ENCODE measurements at places on chromosomes 4 and X.

DNA sequence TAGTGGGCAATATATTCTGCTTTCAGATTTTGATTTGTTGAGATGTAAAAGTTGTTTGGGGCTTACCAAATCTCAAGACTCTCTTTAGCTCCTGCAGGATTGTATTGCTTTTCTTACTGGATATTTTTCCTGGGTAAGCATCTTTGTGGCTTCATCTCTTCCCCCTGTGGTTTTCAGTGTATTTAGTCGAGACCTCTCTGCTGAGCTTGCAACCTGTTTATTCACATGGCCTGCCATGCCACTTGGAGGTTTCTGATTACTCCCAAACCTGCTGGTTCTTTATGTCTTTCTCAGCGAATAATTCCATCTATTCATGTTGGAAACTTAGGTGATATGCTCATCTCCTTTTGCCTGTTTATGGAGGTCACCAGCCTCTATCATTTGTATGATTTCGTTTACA is 10.9 kb downstream of the CCNG2 start:
- DNase-seq: no peak

- DNase-seq: no peak
Measured at GRCh38 chr4:122503214-122503613, 46.7 kb upstream of the IL2 start.

- DNase-seq: no peak
Measured at GRCh38 chr4:40933272-40934053, 183.7 kb downstream of the NSUN7 start.

DNA sequence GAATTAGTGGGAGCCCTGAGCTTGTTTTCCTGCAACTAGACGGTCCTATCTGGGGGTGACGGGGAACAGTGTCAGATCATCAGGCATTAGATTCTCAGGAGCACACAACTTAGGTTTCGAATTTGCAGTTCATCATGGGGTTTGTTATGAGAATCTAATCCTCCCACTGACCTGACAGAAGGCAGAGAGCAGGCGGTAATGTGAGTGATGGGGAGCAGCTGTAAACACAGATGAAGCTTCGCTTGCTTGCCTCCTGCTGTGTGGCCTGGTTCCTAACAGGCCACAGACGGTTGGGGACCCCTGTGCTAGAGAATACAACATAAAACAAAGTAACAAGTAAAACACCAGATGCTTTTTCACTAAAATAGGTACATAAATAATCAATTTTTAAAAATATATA is 86.2 kb upstream of the BLTP1 start:
- peak; percentile 28 for DNase-seq

- no peak for DNase-seq
Measured at GRCh38 chr4:48342606-48342880, 1.2 kb downstream of the SLAIN2 start.

- no peak for DNase-seq
Measured at GRCh38 chr4:84837751-84838150, 128.7 kb downstream of the WDFY3 start.

GRCh38 chrX:43702079-43702524 is 46.0 kb downstream of the MAOA start:
- no peak for DNase-seq

DNA sequence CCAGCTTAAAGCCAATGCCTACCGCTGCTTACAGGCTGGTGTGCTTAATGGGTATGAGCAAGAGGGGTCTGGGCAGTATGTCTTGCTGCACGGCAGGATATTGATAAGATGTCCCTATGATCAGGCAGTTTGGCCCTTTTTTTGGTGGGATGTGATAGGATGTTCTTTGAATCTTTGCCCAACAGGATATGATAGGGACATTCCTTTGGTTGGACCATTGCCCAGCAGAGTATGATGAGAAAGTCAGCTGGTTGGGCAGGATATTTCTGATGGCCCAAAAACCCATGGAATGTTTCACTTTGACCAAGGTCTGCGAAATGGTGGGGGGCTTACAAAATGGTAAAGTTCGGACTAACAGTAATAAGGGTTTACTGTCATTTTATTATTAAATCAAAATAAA is 1060.6 kb downstream of the STIM2 start:
- no peak for DNase-seq

- DNase-seq: no peak
Measured at GRCh38 chrX:72176981-72177380, 4.6 kb upstream of the PIN4 start.

DNA sequence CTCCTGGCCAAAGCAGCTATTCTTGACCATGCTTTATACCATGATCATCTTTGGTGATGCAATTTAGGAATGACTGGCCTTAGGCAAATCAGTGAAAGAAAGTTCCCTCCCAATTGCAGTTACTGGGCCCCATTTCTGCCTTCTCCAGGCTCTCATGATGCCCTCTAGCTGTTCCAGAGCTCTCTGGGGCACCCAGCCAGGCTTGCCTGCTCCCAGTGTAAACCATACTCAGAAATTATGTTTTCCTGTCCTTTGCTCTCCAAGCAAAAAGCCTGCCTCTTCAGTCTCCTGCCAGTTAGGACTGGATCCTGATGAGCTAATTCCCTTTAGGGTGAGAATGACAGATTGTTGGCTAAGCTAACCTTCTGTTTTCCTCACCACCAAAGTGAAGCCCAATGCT is 85.3 kb upstream of the RBPJ start:
- peak; percentile 80 for DNase-seq

DNA sequence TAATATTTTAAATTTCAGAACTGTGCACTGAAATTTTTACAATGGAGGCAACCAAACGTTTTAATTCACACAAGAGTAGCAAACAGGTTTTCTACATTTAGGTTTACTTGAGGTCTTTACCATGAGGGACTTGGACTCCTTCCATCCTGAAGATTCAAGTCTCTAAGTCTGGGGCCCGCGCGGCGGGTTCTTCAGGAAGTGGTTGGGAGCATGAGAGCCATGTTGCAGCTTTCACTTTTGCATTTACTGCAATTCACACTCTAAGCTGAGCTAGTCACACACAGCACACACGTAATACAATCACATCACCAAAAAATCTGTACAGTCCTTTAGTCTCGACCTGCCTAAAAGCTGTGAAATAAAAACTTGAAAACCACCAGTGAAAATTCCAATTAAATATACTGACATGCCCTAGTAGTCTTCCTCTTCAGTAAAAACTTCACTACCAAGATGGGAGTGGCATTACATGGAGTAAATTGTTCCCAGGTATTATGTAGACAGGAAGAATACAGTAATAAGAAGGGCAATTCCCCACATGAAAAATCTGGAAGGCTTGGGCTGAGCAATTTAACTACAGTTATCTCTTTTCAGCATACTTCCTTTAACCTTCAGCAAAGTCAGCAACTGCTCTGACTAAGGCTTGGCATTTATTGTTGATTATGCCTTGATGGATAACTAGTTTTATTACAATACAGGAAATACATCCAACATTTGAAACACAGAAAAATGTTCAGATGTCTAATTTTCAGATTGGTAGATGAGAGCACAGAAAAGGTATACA is 571.1 kb upstream of the DIPK2B start:
- no peak for DNase-seq

DNA sequence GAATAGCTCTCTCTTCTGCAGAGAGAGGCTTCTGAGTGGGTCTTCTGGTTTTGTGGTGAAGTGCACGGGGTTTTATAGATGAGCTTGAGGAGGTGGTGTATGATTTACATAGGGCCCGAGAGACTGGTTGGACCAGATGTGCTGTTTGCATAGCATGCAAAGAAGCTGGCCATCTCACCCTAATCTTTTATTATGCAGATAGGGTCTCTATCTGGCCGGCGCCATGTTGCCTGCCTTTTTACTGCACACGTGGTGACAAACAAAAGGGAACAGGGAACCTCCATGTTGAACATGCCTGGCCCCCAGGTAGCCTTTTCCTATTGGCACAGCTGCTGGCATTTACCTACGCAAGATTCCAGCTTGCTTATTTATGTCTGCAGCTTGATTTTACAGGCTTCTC is 473.3 kb upstream of the FAM47C start:
- no peak for DNase-seq

DNA sequence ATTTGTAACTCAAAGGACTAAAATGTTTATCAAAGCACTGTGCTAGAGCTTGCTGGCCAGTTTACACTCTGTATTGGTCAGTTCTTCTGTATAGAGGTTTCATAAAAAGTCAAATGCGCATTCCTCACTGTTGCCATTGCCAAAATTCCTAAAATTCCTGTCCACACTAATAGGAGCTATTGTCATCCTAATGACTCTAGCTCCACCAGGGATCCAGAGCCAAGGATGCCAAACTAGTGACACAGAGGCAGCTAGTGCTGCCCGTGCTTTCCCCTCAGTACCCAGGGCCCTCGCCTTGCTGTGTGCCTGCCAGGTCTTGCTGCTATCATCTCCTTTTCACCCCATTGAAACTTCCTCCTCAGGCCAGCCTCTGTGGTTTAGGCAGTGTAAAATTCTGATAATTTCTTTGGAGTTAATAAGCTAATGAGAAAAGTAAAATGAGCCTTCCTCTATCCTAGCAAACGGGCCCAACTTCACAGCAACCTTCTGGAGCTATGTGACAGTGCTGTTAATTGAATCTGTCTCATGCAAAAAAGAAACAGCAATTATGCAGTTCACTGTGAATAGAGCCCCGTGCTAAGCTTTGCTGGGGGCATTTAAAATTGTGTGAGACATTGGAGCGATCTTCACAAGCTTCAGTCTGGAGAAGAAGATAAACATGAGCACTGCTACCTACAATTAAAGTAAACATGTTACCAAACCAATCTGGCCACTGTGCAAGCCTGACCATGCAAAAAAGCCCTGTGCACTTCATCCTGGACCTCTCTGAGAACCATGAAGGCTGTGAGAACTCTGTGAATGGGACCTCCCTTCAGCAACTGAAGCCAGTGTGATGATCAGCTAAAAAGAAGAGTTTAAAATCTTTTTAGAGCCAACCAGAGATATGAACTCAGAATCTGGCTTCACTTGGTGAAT is 43.1 kb upstream of the FGF2 start:
- DNase-seq: no peak

GRCh38 chr4:25913056-25913850 is 767 bp upstream of the SMIM20 start:
- peak; percentile 81 for DNase-seq

GRCh38 chrX:110397904-110398303 is 39.3 kb downstream of the RTL9 start:
- DNase-seq: no peak

DNA sequence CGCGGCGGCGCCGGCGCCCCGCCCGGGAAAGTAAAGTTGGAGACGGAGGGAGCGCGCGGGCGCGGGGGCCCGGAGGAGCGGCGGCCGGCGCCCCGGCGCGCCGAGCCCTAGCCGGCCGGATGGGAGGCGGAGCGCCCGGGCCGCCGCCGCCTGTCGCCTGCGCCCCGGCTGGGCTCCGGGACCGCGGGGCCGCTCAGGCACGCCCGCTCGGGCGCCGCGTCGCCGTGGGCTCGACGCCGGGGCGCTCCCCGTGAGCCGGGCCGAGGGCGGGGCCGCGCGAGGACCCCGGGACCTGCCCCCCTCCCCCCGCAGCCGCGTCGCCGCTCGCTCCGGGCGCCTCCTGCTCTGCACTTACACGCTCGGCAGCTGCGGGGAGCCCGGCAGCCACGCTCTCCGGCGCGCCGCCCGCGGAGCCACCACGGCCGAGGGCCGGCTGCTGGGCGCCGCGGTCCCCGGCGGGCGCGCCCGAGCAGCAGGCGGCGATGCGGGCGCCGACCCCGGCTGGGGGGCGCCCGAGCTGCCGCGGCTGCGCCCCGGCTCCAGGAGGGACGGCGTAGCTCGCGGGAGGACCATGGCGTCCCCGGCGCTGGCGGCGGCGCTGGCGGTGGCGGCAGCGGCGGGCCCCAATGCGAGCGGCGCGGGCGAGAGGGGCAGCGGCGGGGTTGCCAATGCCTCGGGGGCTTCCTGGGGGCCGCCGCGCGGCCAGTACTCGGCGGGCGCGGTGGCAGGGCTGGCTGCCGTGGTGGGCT is at the start of gene ADRA2C:
Gene ADRA2C (plus strand): TSS at position 350 of the 749 bp plus-strand sequence. CDS start 222 bp downstream, at position 572.
- no peak for DNase-seq

GRCh38 chrX:9131066-9131465 is 97.1 kb upstream of the FAM9B start:
- no peak for DNase-seq

DNA sequence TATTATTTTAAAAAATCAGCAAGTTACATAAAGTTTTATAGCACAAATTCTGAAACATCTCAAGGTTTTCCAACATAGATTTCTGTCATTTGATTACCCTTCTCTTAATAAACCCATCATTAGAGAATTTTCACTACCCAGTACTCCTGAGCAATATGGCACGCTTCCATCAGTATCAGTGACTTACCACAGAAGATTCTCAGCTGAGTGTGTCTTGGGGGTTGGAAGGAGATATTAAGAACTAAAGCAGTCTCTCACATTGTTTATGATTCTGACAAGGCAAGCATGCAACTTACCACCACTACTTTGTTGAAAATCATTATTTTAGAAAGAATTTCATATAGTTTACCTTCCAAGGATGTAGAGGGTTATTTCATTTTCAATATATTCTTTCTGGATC is 67.7 kb downstream of the INPP4B start:
- DNase-seq: no peak

DNA sequence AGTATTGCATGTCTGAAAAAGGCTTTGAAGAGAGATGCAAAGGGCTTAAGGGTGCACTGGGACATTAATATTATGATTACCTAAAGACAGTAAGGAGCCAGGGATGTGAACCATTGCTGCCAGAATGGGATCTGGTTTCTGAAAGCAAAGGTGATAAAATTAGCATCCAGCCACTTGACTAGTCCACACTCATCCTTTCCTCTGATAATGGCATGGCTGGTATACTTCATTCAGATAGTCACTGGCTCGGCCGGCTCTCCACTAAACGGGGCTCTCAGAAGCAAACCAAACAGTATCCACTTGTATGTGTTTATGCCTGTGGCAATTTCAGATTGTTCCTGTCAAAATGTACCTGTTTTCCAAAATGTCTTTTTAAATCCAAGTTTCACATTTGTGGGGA is 46.4 kb downstream of the MAMLD1 start:
- DNase-seq: no peak

DNA sequence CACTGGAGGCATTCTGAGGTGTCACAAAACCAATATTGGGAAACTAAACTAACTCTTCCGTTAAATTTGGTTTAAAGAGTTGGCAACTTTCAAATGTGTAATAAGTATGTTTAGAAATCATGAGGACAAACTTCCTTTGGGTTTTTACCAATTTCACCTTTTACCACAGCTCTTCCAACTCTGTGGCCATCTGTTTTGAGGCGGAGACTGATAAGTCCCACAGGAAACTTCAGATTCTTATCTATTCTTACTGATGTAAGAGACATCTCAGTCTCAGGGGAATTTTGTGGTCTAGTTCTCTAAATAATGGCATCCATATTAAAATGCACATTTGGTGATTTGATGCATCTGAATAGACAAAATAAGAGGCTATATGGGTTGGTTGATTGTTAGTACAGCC is 229.2 kb upstream of the AFF2 start:
- DNase-seq: no peak

GRCh38 chr4:74418063-74418670 is 26.8 kb upstream of the AREG start:
- no peak for DNase-seq

DNA sequence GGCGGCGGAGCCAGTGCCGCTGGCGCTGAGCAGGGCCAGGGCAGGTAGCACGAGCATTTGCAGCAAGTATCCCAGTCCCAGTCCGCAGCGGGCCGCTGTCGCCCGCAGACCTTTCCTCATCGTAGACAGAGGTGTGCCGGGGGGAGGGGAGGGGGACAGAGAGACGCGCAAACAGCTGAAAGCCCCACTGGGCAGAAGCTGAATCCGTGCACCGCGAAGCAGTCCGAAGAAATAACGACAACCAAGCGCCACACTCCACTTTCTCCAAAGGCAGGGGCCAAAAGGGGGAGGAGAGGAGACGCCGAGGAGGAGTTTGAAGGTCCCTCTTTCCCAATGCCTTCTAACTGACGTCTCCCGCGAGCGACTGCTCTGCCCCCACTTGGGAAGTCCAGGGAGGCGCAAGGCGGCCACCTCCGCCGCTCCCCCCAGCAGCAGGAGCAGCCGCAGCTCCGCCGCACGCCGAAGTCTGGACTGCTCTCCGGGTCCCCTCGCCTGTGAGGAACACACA is at the start of gene UNC5C:
Gene UNC5C (minus strand): TSS at position 236 of the 508 bp plus-strand sequence.
- DNase-seq: peak; percentile 52
